Kidney capillary endothelial cell (primary cell): ENCODE measurements at places on chromosomes 3 and 15.

- peak; percentile 93 for DNase-seq
Observed at GRCh38 chr3:168024537-168024941, 71.2 kb downstream of the GOLIM4 start.

DNA sequence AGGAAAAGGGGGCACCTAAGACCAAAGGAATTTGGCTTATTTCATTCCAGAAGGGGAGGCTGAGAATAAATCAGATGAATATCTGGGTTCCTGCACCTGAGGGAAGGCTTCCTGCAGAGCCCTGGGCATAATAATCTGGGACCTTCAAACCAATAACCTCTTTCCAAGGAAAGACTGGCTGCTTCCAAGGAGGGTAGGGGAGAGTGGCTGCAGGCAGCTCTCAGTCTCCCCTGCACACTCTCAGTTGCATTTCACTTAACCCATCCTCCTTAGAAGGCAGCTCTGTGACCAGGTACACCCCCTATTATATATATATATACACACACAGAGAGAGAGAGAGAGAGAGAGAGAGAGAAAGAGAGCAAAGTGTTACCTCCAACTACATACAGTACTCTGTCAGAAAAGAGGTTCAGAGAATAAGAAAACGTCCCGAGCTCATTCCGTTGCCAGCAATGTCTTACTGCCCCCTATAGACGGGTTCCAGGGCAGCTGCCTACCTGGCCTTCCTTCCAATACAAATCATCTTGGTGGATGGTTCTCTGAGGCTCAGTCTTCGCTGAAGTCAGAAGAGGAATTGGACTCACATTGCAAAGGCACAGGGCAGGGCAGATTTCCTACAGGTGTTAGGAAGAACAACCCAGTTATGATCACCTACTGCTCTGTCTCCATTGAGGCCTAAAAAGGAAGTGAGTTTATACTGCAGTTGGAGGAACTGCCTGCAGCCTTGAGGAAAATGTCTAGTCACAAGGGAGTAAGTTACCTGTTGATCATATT, 26.1 kb downstream of the CAPN3 start:
- peak; percentile 64 for DNase-seq

- no peak for DNase-seq
Observed at GRCh38 chr15:90855139-90855538, 13.2 kb upstream of the FURIN start.

DNA sequence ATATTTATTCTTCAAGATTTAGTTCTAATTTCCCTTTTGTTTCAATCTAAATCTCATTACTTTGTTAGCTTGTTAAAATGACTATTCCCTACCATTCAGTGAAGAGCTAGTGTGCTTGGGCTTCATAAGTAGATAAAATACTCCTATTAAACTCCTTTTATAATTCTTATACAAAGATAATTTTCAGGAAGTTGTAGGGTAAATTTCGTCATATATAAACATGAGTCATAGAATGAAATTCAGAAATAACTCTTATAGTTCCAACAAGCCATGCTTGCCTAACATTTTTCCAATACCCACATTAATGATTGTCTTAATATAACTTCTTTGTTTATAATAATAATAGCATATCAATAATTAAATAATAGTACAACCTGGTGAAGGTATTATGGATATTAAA, 407.3 kb downstream of the NAALADL2 start:
- DNase-seq, result no peak

DNA sequence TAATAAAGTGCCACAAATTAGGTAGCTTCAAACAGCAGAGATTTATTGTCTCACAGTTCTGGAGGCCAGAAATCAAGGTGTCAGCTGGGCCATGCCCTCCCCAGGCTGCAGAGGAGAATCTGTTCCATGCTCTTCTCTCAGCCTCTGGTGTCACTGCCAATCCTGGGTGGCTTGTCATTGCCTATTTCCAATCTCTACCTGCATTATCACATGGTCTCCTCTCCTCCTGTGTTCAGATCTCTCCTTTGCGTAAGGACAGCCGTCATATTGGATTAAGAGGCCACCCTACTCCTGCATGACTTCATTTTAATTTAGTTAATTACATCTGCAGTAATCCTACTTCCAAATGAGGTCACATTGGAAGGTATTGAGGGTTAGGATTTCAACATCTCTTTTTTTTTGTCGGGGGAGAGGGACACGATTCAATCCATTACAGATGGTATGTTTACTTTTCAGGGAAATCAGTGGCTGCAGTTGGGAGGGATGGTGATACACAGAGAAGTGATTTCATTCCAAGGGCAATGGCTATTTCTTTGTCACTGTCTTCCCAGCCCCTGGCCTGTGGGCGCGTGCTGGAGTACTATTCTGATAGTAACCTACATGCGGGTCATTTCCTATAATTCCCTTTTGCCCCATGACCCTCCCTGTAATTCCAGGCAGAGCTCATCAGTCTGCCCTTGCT, 169.4 kb downstream of the MINAR1 start:
- no peak for DNase-seq

- DNase-seq, result no peak
Observed at GRCh38 chr15:27583651-27584050, 515.5 kb downstream of the OCA2 start.

DNA sequence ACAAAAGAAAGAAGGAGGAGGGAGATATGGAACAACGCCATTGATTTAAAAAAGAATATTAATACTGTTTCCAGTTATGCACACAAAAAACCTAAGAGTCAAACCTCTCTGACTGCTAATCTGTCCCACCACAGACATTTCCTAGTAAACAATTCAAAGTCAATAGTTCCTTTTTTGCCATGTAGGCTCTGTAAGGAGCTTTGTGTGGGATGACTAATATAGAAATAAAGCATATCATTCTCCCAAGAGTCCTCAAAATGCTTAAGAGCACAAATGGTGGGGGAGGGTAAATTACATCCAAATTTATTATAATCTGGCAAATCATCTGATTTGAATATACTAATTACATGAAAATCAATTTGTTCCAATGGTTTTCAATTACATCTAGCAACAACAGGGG, 155.9 kb upstream of the CNTN4 start:
- DNase-seq, result no peak

- peak; percentile 75 for DNase-seq
Observed at GRCh38 chr15:69976366-69976994, 121.2 kb downstream of the TLE3 start.

DNA sequence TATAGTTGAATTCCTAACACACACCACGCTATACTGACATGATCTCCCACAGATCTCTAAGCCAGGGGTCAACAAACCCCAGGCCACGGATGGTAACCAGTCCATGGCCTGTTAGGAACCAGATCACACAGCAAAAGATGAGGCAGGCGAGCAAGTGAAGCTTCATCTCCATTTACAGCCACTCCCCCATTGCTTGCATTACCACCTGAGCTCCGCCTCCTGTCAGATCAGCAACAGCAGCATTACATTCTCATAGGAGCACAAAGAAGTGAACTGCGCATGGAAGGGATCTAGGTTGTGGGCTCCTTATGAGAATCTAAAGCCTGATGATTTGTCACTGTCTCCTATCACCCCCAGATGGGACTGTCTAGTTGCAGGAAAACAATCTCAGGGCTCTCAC, 2.7 kb downstream of the PDCD7 start:
- no peak for DNase-seq

GRCh38 chr3:100144255-100144866, 30.1 kb upstream of the FILIP1L start:
- no peak for DNase-seq

DNA sequence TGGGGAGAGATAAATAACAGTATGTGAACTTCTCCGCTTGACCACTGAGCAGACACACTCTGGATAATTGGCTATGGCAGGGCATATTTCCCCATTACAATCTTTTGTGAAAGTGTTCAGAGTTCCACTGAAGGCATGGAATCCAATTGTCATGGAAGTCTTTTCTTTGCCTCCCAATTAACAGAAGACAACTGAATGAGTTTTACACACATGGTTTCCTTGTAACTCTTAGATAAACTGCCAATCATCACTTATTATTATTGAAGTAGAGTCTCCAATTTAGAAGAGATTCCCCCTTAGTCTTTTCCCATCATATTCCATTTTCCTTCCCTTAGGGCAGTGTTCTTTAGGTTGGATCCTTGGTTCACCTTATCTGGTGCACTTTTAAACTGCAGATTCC, 308.3 kb downstream of the NR2F2 start:
- DNase-seq, result no peak

DNA sequence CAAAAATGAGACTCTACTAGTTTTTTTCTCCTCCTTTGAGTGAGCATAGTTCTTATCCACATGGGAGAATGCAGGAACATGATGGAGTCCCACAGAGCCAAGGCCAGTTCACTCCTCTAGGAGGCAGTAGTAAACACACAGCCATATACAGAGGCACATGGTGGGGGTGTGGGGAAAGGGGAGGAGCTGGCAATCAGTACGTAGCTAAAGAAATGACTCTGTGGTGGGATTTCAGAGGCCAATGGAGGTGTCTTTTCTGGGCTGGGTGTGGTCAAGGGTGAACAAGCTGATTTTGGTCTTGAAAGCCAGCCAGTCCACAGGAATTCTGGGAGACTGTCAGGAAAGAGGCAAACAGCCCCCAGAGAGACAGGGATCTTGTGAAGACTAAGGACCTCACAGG, 6.6 kb upstream of the RAB11A start:
- DNase-seq, result peak; percentile 63

DNA sequence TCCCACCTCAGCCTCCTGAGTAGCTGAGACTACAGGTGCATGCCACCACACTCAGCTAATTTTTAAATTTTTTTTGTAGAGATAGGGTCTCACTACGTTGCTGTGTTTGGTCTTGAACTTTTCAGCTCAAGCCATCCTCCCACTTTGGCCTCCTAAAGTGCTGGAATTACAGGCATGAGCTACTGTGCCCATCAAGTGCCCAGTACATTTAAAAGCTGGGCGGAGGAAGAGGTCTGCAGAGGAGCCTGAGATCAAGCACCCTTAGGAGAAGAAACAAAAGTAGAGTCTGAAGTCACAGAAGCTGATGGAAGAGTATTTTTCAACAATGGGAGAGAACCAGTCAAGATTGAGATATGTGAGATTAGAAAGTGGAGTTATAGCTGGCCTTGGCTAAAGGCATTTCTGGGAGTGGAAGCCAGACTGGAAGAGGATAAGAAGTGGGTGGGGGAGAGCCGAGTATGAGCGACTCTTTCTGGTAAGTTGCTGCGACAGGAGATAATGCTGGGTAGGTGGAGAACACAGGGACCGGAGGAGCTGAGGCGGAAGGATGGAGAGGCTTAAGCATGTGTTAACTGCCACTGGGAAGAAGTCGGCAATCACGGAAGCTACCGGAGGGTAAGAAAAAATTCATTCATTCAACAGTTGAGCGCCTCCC, 782 bp upstream of the IREB2 start:
- DNase-seq, result no peak

GRCh38 chr3:184348057-184348382, 10.6 kb downstream of the FAM131A start:
- no peak for DNase-seq

DNA sequence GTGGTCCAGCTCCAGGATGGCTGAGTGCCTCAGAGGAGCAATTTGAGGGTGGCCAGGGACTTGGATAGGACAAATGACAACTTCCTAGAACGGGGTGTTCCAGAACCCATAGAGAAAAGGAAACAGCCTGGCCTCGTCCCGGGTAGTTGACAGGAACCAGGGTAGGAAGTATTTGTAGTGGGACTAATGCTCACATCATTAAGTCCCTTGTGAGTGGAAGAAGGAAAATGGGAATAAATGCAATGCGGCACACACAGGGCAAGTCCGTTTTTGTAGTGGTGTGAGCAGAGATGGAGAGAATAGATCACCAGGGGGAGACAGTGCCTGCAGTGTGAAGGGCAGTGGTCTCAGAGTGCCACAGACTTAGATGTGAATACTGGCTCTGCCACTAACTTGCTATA, 19.6 kb downstream of the TIMP4 start:
- peak; percentile 50 for DNase-seq

DNA sequence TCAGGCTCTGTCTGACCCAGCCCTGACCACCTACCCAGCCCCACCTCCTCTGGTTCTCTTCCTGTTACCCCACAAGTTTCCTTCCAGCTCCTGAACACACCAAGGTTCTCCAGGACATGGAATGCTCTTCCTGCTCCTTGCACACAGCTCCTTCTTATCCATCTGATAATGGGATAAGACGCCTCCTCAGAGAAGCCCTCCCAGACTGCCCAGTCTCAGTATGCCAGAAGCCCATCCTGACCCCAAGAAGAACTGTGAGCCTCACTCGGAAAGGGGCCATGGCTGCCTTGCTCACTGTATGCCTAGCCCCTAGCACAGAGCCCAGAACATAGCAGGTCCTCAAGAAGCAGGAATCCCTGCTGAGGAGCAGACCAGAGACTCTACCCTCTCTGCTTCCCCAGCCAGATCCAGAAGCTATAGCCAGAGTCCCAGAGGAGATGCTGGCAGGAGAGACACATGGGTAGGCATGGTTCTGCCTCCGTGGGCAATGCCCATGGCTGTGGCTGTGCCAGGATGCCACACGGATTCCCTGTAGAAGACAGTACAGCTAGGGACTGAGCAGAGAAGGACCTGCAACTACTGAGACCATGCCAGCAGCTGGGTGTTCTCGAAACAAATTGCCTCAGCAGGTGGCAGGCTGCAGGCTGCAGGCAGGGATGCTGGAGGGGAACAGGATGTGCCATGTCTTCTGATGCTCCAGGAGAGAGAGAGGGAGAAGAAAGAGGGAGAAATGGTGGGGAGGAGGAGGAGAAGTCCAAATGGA, 74.0 kb upstream of the LINGO1 start:
- DNase-seq, result no peak

GRCh38 chr3:89043406-89043932, 64.0 kb upstream of the EPHA3 start:
- no peak for DNase-seq

DNA sequence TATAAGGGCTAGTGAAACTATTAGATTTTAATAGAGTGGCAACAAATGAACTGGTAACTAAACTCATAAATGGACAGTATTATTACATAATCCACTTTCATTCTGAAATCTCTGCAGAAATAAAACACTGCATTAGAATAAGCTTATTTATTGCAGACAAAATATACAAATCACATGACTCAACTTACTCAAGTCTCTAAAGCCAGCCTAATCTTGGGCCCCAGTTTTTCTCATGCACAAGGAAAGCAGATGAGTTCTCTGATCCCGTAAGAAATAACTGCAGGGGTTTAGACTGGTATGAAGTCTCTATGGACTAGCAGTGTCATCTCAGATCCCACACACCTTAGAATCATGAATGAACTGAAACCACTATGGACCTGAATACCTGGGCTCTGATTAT, 5.8 kb downstream of the DLG1 start:
- no peak for DNase-seq

- DNase-seq, result no peak
Observed at GRCh38 chr3:191246630-191247029, 47.6 kb downstream of the OSTN start.

DNA sequence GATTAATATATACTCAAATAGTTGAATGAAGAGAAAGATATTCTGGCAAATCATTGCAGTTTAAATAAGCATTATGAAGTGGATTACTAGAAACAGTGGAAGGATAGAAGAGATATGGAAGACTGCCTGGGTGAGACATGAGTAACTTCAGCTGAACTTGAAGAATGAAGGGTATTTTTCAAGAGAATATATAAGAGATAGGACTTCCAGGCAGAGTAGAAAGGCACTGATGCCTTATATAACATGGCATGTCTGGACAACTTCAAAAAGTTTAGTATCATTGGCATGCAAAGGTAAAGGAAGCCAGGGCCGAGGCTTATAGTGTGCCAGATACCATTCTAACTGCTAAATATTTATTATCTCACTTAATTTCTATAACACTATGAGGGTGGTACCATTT, 126.5 kb upstream of the SLC7A14 start:
- no peak for DNase-seq

- no peak for DNase-seq
Observed at GRCh38 chr3:107661447-107662123, 138.8 kb downstream of the BBX start.
